ENCODE measurements at places on chromosomes 6 and 20.

DNA sequence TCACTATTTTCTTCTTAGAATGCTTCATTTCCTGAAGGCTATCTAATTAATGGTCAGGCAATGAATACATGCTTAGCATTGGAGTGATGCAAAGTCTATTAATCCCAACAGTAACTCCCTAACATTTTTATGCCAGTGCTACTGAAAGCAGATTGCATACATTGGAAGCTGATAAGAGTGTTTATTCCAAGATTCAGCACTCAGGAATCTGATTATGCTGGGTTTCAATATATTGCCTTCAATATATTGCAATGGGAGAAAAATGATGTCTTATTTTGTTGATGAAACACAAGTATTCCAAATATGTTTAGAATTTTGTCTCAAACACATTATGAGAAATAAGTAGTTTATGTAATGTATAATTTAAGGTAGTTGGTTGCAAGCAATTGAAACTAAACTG, 26.7 kb upstream of the TRDN start:
- DNase-seq, result no peak

GRCh38 chr20:63446216-63447024, 26.0 kb downstream of the KCNQ2 start:
- DNase-seq, result no peak

GRCh38 chr6:41678511-41679084, 40.3 kb downstream of the MDFI start:
- no peak for DNase-seq

- DNase-seq, result no peak
Measured at GRCh38 chr6:139429580-139430145, 55.2 kb upstream of the CITED2 start.

DNA sequence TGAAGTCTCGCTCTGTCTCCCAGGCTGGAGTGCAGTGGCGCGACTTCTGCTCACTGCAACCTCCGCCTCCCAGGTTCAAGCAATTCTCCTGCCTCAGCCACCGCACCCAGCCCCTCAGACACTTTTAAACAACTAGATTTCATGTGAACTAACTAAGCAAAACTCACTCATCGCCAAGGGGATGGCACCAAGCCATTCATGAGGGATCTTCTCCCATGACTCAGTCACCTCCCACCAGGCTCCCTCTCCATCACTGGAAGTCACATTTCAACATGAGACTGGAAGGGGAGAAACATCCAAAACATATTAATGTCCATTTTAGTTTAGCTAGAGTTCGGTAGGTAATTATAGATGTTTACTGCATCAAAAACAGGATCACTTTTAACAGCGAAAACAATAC, 95.9 kb upstream of the PRL start:
- DNase-seq, result no peak

- DNase-seq, result no peak
Measured at GRCh38 chr20:58169450-58169849, 59.0 kb downstream of the ANKRD60 start.

All from NK-92 treated with Interleukin-12 subunit alpha and Interleukin-12 subunit beta, amount 100 ng/mL, for 24 hours (cell line).